Mesenchymal stem cell (in vitro differentiated cells and primary cell): ENCODE measurements at places on chromosomes 12 and 14.

DNA sequence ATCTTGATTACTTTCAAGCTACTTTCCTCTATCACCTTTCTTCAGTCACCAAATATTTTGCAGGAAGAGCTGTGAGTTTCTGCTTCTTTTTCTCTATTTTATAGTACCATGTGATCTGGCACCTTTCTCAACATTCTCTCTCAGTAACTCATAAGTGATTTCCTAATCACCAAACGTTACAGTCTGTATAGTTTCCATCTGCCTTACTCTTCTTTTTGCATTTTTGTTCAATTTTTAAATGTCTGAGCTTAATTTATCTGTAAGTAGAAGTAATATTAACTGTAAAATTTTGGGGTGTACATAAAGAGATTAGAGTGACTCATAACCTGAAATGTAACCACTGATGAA, 422.1 kb upstream of the SYT1 start:
- peak; percentile 37 for DNase-seq

GRCh38 chr12:87660987-87661774, 368.0 kb downstream of the C12orf50 start:
- no peak for DNase-seq

- no peak for DNase-seq
These were observed 49.8 kb downstream of the CDC42BPB start for GRCh38 chr14:103007555-103007954.

DNA sequence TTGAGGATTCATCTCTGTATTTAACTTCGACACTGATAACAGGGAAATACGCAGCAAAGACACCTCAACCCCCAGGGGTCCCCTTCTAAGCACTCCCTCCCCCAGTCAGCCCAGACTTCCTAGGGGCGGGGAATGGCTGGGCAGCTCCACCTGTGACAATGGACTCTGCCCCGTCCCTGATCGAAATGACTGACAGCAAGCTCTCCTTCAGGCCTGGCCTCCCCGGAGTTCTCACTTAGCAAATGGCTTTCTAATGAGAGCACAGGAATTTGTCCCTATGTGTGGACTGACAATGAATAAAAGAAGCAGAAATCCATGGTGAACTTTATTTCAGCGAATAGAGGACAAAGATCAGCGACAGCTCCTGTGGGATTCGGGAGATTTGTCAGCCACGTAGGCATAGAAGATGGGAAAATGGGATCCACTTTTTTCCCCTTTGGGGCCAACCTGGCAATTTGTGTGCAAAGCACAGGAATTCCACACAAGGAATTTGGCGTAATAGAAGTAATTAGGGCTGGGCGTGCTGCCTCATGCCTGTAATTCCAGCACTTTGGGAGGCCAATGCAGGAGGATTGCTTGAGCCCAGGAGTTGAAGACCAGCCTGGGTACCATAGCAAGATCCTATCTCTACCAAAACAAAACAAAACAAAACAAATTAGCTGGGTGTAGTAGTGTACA, 63.8 kb downstream of the TNFAIP2 start:
- DNase-seq, result no peak

GRCh38 chr12:12265571-12266388, 1.1 kb downstream of the LRP6 start:
- peak; percentile 61 for DNase-seq

DNA sequence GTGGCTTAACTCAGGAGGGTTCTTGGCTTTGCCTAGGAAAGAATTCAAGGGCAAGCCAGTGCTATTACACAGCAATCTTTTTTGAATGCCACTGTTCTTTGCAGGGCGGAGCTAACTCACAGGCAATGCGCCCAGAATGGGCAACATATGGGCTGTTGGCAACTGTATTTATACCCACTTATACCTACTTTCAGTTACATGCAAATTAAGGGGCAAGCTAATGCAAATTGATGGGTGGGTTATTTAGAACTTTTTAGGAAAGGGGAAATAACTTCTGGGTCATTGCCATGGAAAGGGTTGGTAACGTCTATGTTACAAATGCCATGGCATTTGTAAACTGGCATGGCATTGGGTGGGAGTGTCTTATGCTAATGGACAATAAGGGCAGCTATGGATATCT, 85.4 kb downstream of the C12orf50 start:
- no peak for DNase-seq

DNA sequence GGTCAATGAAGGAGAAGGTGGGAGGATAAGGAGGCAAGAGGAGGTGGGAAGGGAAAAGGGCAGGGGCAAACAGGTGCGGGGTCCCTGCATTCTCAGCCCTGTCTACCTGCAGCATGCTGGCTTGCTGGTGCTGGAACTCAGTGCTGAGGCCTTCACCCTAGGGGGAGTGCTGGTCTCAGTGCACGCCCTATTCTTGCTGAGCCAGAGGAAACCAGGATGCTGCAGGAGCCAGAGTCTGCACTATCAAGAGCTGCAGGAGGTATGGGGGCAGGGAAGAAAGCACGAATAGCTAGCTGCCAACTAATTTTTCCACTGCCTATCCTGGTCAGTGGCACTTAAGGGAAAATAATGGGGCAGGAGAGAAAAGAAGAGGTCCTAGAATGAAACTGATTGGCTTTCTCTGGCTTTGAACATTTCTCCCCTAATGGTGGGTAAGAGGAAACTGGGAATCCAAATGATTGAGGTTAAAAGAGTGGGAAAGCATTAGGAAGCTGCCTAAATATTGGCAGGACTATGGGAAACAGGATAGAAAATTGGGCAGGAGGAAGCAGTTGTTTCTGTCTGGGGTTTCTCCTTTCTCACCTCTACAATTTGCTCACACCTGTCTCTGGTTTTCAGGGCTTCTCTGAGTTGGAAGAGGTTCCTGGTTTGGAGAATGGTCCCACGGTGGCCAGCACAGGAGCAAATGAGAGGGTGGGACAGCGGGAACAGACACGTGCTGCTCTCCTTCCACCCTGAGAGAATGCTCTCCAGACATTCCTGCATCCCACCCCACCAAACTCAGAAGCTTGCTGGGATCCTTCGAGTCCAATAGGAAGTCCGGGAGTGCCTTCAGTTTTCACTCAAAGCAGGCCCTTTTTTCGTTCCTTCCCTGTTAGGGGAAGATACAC, 1.9 kb downstream of the TMEM253 start:
- DNase-seq, result no peak

- DNase-seq, result no peak
These were observed 243.2 kb downstream of the EGLN3 start for GRCh38 chr14:33707716-33708115.

DNA sequence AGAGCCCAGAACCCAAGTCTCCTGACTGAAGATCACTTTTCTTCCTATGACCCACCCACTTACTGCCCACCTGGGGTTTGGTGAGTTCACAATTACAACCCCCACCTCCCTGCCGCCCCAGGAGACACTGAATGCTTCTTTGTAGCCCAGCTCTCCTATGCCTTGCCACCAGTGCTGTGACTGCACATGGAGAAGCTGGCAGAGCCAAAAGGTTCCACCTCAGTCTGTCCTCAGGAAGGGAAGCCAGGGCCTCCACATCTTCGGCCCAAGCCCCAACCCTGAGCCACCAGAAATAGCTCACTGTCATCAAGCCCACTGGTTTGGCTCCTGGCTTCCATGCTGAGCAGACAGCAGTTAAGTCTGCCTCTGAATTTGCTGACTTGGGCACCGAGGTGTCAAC, 25.6 kb downstream of the OTUB2 start:
- DNase-seq, result no peak
